ENCODE measurements at places on chromosomes 11 and 22.
A peak's percentile ranks its signal among the peaks of the same experiment; 100 is the strongest.

DNA sequence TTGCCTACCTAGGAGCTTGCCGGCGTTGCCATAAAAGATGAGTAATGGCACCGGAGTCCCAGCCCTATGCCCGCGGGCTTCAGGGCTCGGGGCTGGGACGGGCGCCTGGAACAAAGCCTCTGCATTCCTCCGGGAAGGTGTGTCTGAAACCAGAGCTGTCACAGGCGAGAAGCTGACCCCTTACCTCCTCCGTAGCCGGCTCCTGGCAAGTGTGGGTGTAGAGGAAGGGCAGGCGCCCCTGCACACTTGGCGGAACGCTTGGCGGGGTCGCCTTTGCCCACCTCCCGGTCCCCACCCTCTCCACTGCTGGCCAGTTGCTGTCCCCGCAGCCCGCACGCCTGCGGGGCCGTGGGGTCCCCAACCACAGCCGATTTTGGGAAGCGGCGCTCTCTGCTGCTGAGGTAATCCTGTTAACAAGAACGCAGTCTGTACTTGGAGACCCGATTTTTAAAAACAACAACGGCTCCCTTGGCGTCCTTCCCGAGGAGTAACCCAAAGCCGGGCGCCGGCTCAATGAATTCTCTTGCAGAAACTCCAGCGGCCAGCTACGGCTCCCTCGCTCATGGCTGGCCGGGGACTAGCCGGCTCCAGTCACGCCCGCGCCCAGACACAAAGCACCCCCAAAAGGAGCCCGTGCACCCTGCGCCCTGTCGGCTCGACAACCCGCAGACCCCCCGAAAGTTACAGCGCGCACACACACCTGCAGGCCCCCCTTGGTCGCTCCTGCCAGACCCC lies 89.2 kb downstream of the PLEKHA7 start:
- DNase-seq, result peak; percentile 19

DNA sequence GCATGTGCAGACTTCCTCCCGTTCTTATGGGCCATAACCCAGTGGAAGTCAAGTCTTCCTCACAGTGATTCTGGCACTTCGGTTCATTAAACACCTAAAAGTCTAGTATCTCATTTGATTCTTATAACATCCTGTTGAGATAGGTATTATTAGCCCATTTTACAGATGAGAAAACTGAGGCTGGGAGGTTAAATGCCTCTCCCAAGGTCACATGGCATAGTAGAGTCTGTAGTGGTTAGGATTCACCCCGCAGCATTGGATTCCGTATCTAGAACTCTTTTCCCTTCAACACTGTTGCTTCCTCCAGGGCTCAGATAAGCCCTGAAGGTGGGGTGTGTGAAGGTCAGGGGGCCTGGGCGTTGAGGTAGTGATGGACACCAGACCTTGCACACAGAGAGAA lies 3.4 kb downstream of the GPHA2 start:
- DNase-seq, result no peak

GRCh38 chr11:124170801-124171586 lies 12.2 kb upstream of the OR10D3 start:
- DNase-seq, result no peak

DNA sequence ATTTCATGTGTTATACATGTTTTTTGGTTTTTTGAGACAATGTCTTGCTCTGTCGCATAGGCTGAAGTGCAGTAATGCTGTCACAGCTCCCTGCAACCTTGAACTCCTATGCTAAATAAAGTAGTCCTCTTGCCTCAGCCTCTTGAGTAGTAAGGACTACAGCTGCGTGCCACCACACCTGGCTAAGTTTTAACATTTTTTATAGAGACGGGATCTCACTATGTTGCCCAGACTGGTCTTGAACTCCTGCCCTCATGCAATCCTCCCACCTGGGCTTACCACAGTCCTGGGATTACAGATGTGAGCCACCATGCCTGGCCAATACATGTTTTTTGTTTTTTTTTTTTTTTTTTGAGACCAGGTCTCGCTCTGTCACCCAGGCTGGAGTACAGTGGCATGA lies 33.9 kb downstream of the SWAP70 start:
- no peak for DNase-seq

DNA sequence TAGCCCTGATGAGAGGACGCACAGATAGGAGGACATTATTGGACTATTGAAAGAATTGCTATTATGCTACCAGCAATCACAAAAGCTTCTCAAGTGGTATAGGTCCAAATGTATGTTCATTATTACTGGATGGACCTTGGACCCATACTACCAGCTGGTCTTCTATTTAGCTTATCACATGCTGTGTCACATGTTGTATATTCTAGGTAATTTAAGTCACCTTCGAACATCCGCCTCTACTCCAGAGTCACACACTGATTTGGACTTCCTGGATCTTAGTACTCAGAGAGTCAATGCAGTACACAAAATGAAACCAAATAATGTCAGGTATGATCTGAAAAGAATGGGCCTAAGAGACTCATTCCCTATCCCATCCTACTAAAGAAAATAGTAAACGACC lies 534.0 kb upstream of the API5 start:
- no peak for DNase-seq

- no peak for DNase-seq
These were observed 54.7 kb upstream of the SLC6A5 start for GRCh38 chr11:20544603-20545237.

DNA sequence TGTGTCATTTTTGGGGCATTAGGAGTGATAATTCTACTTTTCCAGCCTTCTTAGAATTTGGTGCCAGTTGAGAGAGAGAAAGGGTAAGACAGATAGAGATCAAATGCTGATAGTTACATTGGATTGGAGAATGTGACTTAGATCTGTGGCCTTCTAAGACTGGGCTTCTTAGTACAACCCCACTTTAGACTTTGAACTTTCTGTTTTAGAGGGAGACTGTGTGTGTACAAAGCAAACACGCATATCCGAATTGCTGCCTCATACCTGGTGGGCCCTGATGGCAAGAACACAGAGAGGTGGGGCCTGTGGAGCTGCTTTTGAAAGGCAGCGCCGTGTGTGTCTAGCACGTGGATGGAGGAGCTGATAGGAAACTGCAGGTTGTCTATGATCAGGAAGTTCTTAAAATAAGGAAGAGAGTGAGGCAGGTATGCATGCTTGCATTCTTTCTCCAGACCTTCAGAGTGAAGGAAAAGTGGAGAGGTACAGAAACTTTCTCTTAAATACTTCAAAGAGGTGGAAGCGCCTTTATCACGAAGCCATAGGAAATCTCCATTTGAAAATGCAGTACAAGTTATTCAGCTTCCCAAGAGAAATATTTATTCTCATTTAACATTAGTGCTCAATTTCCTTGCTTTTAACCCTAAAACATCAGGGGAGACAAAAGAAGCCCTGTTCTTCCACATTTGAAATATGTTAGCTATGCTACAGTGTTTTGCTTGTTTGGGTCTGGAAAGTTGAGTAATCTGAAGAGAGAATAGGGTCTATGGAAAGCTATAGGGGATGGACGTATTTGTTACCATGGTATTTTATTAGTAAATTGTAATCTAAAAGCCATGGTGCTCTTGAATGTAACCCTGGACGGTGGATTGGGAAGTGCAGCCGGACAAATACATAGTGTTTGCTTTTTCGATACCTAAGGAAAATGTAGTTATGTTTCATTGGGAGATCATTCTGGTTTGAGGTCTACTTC lies 13.7 kb downstream of the PDHX start:
- DNase-seq, result no peak

DNA sequence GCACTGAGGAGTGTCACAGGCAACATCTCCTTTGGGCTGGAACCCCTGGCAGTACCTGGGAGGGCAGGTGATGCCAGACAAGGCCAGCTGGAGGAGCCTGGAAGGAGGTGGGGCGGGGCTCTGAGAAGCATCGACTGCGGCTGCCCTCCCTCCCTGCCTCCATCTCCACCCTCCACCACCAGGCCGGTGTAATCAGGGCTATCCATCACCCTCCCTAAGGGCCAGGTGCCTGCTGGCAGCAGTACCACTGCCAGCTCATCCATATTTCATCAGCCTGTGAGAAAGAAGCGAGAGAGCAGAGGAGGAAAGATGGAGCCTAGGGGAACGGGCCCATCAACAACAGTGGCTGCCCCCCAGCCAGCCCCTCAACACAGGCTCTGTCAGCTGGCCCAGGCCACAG lies 51.4 kb upstream of the RASD2 start:
- DNase-seq, result peak; percentile 37

DNA sequence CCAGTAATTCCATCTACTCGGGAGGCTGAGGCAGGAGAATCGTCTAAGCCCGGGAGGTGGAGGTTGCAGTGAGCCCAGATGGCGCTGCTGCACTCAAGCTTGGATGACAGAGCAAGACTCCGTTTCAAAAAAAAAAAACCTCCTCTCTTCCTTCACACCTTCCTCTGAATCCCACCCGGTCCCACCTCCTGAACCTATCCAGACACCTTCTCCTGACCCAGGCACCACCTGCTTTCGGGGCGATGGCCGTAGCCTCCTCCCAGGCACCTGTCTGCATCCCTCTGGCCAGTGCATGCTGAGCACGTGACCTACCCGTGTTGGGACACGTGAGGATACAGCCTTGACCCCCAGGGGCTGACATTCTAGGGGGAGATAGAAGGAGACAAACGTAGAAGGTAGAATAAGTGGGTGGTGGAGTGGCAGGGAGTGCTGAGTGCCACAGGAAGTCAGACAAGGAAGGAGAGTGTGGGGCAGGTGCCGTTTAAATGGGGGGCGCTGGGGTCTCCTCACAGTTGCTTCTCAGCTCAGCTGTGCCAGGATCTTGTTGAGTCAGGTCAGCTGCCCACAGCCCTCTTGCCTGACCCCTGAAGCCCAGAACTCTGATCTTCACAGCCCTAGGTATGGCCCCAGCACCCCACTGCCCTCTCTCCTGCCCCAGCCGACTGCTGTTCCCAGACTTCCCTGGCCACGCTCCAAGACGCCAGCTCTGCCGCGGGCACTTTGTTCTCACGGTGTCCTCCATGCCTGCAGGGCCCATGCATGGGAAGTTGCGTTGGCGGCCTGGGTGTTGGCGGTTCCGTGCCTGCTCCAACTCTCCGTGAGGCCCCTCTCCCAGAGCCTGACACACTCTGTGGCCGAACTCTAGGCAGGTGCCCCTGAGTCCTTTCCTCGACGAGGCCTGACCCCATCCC lies 1.2 kb upstream of the MIOX start:
- DNase-seq, result no peak

- no peak for DNase-seq
These were observed 2.1 kb upstream of the MTFP1 start for GRCh38 chr22:30423301-30423958.

DNA sequence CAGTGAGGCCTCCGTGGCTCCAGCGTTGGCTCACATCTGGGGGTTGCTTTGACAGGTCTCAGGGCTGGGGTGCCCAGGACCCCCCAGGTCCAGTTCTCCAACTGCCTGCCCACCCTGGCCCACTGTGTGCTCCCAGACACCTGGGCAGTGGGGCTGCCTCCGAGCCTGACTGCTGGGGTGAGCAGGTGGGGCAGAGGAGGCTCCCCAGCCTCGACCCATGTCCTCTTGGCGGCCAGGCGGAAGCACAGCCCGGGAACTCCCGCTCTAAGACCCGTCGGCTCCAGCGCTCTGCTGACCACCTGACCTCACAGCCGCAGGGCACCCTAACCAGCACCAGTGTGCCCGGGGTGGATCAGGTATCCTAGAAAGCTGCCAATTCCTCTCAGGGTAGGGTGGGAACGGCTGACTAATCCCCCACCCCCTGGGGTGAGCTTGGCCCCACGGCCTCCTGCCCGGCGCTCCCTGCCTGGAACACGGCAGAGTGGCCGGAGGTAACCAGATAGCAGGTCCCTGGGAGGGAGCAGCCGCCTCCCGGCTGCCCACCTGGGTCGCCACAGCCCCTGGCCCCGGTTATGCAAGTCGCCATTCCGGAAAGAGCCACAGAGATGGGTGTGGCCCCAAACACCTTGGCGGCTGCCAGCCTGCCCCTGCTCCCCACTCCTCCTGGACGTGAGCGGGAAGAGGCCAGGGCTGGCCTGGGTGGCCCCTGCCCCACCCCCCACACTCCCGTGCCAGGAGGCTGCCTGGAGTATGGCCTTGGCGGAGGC lies 19.2 kb upstream of the MUC5B start:
- no peak for DNase-seq

GRCh38 chr22:28237112-28237511 lies 318.1 kb upstream of the PITPNB start:
- no peak for DNase-seq

DNA sequence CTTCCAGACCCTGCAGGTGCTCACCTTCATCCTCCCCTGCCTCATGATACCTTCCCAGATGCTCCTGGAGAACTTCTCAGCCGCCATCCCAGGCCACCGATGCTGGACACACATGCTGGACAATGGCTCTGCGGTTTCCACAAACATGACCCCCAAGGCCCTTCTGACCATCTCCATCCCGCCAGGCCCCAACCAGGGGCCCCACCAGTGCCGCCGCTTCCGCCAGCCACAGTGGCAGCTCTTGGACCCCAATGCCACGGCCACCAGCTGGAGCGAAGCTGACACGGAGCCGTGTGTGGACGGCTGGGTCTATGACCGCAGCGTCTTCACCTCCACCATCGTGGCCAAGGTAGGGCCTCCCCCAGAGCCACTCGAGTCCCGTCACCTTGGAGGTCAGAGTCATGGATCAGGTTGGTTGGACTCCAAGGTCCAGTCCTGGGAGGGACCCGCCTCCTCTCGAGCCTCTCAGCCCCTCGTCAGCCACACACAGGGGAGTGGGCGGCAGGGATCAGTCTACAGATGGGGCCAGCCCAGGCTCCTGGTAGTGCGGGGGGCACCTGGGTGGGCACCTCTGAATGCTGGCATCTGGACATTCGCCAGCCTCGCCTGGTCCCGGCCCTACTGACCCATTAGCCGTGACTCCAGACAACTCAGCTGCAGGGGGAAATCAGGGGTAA lies 34.8 kb upstream of the SLC22A12 start:
- no peak for DNase-seq
